ENCODE measurements at places on chromosomes 7 and 10.

DNA sequence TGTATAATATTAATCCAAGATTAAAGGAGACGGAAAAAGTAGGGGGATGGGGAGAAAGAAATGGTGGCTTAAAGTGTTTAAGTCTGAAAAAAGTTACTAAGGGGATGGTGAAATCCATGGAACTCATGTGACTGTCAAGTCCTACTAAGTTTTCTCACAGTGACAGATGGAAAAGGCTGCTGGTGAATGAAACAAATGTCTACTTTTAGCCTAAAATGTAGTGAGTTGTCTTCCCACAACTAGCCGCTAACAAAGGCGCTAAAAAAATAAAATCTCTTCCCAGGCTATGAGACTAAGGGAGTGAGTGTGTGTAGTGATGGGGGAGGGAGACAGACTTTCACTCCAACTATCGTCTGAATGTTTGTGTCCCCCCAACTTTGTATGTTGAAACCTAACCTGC lies 12.6 kb downstream of the VIM start:
- no peak for DNase-seq

GRCh38 chr7:114821030-114821900 lies 100.6 kb upstream of the MDFIC start:
- no peak for DNase-seq

DNA sequence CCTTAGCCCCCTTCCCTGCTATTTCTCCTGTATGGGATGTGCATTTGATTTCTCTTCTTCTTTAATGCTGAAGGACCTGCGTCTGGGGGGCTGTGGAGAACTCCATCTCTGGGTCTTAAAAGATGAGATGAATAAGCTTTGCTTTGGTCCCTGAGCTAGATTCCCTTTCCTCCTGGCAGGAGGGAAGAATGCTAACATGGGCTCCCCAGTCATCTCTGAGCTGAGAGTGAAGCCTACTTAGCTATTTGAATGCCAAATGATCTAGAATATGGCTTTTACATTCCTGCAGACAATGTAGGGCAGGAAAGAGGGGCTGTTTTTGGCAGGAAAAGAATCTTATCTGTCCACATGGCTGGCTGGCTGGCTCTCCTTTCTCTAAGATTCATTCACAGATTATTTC lies 62.6 kb upstream of the EFCAB10 start:
- DNase-seq = no peak

GRCh38 chr10:110303681-110304080 lies 1.0 kb downstream of the SMNDC1 start:
- DNase-seq = no peak

DNA sequence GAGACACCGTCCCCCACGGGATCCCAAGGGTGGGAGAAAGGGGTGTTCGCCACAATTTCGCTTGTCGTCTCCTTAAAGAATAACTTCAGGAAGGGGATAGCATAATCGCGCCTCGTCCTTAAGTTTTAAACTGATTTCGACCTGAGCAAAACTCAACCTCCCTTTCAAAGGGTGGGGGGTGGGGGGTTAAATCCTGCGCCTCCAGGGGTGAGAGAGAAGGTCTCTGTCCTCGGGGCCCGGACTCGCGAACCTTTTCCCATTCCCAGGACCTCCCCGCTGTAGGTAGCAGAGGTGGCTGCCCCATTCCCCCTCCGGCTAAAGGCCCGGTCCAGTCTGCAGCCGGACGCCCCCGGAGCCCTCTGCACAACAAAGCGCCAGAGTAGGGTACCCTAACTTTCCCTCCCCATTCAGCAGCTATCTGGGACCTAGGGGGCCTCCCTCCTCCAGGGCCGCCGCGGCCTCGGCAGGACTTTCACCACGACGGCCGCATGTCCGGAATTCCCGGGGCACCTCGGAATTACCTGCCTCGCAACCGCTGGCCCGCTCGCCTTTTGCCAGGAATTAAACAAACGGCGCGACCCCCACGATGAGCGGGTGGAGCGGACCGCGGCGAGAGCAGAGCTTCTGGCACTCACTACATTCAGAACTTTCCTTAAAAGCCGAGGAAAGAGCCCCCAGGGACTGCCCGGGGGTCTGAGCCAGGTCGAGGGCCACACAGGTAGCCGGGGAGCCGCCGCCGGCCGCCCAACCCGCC lies 1.7 kb downstream of the CDK6 start:
- peak; percentile 10 for DNase-seq

GRCh38 chr7:72538856-72539255 lies 126.7 kb upstream of the CALN1 start:
- DNase-seq = no peak

- DNase-seq = no peak
Observed at GRCh38 chr7:100726996-100727761, 6.2 kb upstream of the ZAN start.

- no peak for DNase-seq
Observed at GRCh38 chr10:76869931-76870330, 767.7 kb downstream of the KCNMA1 start.

GRCh38 chr10:11425676-11426075 lies 185.8 kb downstream of the USP6NL start:
- no peak for DNase-seq
